ENCODE measurements at places on chromosomes 3 and 15. TPM values are rescaled to one million over a fixed set of nuclear protein-coding genes. Genes with fewer than 3 reads are reported as not detected.
A peak's percentile ranks its signal among the peaks of the same experiment; 100 is the strongest.

The TNNC1 gene
- 6.5 TPM for total RNA-seq

- ATAC-seq = no peak
These were observed 14.1 kb downstream of the ZXDC start for GRCh38 chr3:126461450-126462070.

GRCh38 chr15:80986487-80986886 lies 3.1 kb downstream of the MESD start:
- ATAC-seq = no peak

DNA sequence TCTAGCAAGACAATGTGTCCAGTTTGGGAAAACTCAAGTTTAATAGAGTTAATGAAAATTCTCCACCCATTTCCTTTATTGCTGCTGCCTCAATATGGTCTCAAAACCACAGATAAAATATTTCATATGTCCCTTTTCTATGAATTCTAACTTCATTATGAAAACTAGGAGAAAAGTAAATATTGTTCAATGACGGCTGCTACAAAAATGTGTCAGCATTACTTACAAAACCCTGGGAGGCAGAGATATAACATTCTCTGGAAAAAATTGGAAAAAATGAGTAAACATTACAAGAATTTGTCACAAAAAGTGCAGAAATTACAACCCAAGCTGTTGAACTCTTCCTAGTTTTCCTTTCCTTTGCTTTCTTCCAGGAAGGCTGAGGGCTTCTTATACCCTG lies 22.2 kb upstream of the FBN1 start:
- ATAC-seq = no peak

- no peak for ATAC-seq
These were observed 409 bp downstream of the OXNAD1 start for GRCh38 chr3:16265455-16265786.

- ATAC-seq = no peak
These were observed 103.8 kb downstream of the WDR76 start for GRCh38 chr15:43930556-43930955.

DNA sequence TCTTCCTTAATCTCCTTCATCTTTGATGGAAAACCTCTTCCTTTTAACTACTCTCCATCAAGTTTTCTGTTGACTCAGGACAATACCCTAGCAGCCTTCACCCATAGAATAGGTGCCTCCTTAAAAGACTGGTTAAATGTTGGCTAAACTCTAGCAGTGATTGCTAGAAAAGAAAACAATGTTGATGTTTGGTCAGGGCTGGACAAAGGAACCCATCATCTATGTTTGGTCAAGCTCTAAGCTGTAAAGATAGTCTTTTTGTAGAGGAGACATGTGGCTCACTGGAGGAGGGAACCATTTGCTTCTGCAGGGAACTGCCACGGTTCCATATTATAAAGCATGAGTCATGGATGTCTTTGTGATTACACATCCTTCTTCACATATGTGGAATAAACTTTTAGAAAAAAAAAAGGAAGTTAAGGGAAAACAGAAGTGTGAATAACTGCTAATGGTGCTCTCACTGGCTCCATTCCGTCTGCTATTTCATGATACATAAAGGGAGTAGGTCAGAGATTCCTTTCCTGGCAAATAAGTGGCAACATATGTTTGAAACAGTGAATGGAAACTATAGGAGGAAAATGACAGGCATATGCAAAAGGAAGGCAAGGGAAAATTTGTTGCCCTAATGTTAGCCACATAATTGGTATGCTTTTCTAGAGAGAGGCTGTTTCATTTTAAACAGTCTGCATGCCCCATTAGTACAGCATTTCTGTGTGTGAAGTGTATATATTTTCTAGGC lies 78.2 kb downstream of the CMSS1 start:
- peak; percentile 28 for ATAC-seq

DNA sequence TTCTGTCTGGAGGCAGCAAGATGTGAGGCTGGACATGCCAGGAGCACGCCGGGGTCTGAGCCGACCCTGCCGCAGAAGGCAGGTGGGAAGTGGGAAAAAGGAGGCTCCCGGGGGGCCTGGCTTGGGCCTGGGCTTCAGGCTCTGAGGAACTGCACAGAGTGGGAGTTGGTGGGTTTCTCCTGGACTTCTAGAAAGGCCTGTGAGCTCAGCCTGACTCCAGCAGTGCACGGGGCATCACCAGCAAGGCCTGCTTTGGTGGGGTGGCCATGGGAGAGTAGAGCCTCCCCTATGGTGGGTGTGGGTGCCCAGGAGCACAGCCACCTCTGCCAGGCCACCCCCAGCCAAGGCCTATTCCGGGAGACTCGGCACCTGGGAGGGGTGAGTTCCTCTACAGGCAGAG lies 18.1 kb upstream of the SLC41A3 start:
- no peak for ATAC-seq

DNA sequence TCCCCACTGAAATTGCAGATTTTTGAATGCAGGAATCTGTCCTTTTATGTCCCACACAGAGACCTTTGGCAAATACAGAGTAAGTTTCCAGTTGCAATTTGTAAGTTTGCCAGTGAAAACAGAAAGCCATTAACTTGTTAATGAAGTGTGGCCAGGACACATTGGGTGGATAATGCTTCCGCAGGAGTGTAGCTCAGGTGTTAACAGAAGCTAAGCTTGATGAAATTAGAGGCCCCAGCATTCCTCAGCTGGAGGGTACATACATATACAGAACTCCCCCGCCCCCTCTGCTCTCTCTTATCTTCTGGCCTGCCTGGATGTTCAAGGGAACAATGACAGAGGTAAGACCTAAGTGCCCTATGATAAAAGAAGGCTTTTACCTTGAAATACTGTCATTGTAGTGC lies 8.1 kb upstream of the LRRC2 start:
- no peak for ATAC-seq

GRCh38 chr3:181713676-181714612 lies 2.2 kb downstream of the SOX2 start:
- ATAC-seq = no peak

- peak; percentile 57 for ATAC-seq
These were observed 22.3 kb upstream of the EIF1B start for GRCh38 chr3:40287248-40287647.

- no peak for ATAC-seq
These were observed 40.6 kb downstream of the AMOTL2 start for GRCh38 chr3:134333522-134334181.
